ELR (cell line): ENCODE measurements at places on chromosomes 4 and X.

DNA sequence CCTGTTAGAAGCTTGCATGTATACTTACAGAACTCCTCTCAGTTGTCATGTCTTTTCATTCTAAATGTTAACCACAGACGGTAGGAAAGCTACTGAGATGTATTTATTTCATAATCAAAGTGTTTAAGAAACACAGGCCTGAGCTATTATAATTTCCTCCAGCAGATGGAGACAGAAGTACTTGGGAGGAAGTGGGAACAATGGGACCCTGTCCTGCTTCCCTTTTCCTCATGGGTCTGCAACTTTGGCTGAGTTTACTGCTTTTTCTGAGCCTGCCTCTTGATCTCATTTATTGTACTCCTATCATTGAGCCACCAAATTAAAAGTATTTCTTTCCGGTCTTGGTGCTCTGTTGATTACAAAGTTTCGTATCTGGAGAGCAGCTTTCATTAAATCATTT is 67.7 kb upstream of the SPANXN2 start:
- peak; percentile 37 for DNase-seq

GRCh38 chr4:3630136-3630597 is 97.9 kb upstream of the LRPAP1 start:
- DNase-seq, result no peak

- DNase-seq, result no peak
Measured at GRCh38 chr4:79082997-79083396, 143.8 kb upstream of the PAQR3 start.

DNA sequence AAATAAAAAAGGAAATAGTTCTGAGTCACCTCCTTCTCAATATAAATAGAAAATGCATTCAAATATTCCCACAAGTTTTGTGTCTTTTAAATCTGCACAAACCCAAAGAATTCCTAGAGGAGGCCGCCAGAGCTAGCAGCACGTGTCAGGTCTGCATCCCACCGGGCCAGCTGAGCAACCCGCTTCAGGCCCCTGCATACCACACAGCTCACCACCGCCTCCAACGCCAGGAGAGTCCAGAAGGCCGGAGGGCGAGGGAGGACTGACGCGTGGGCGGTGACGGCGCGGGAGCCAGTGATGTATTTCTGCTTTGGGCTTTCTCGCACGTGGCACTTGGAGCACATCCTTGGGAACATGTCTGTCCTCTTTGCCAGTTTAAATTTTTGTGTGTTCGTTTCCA is 61.9 kb upstream of the CLDN34 start:
- peak; percentile 48 for DNase-seq

GRCh38 chr4:126081336-126081735 is 766.6 kb downstream of the FAT4 start:
- no peak for DNase-seq

GRCh38 chr4:16573739-16574138 is 324.7 kb downstream of the LDB2 start:
- peak; percentile 23 for DNase-seq

GRCh38 chrX:134688031-134688823 is 30.0 kb upstream of the PLAC1 start:
- no peak for DNase-seq

GRCh38 chr4:23909671-23910070 is 19.8 kb upstream of the PPARGC1A start:
- DNase-seq, result peak; percentile 21

DNA sequence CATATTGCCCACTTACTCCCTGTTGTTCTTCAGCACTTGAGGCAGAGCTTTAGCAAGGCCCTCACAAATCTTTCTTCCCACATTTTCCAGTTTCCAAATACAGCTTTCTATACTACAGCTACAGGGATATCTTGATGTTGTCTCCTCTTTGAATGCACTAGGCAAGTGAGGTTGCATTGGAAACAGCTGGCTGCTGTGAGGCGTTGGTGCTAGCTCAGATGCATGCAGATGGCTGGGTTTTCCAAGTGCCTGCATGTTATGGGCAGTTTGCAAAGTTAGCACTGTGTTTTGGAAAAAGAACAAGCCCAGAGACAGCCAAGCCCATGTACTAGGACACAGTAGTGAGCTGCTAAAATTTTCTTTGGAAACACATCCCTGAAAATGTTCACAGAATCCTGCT is 315.1 kb upstream of the RASGEF1B start:
- no peak for DNase-seq

- DNase-seq, result no peak
Measured at GRCh38 chrX:29148511-29148910, 561.3 kb downstream of the IL1RAPL1 start.

- DNase-seq, result peak; percentile 9
Measured at GRCh38 chr4:133921280-133922195, 280.1 kb downstream of the PABPC4L start.

DNA sequence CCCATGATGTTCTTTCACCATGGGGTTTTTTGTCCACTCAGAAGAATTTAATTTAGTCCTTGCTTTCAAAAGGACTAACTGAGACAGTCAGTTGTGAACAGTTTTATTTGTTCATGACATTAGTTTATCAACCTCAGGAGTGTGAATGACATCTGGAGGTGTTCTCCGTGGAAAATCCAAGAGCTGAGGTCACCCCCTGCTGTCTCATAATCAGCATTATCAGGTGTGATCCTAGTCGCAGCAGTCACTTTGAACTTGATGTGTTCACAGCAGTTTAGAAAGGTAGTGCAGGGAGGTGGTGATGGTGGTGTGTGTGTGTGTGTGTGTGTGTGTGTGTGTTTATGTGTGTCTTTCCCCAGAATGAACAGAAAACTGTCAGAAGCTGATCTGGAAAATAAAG is 1760.8 kb upstream of the PCDH10 start:
- DNase-seq, result no peak

DNA sequence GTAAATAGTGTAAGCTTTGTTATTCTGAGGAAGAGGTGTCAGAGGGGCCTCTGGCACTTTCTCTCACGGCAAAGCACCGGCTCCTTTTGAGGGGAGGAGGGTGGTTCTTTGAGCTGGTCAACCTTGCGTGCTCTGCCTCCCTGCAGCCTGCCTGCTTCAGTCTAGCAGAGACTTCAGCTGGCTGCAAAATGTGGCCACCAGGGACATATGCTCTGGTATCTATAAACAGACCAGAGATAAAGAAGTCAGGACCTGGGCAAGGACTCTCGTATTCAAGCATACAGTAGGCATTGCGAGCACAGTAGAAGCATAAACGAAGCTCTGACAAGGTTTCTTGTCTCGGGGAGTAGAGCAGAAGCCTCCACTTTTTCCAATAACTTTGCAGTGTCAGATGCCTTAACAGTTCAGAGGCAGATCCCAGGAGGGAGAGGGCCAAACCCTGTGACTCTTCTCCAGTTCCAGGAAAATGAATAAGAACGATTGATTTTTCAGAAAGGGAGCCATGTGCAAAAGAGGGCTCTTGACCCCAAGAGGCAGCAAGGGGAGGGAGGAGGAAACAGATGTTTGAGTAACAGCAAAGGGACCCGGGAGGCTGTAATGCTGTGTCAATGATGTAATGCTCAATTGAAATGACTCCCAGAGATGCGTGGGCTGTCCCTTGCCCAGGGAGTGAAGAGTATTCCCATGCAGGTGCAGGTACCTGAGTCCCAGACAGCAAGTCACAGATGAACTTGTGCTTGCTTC is 57.9 kb upstream of the TEX13D start:
- no peak for DNase-seq

DNA sequence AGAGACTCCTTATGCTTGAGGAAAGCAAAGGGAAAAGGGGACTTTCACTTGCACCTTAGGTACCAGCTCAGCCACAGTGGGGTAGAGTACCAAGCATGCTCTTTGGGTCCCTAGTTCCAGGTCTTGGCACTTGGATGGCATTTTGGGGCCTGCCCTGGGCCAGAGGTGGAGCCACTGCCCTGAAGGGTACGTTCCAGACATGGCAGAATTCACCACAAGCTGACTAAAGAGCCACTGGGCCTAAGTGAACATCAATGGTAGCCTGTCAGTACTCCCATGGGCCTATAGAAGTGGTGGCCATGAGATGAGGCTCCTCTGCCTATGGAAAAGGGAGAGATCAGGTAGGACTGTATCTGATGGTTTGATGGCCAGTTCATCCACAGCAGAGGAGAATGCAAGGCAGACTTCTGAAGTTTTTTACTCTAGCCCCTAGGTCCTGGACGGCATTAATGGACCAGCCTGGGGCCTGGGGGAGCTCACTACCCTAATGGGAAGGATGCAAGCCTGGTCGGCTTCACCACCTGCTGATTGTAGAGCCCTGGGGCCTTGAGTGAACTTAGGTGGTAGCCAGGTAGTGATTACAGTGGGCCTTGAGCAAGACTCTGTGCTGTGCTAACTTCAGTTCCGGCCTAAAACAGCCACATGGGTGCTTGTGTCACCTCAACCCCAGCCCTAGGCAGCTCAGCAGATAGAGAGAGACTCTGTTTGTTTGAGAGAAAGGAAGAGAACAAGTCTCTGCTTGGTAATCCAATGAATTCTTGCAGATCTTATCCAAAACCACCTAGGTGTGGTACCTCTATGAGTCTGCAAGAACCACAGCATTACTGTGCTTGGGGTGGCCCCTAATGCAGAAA is 19.8 kb upstream of the HSFX4 start:
- DNase-seq, result no peak

- DNase-seq, result no peak
Measured at GRCh38 chr4:114941503-114941902, 171.9 kb downstream of the NDST4 start.

GRCh38 chr4:7073059-7073458 is 5.2 kb upstream of the GRPEL1 start:
- no peak for DNase-seq

- no peak for DNase-seq
Measured at GRCh38 chrX:41025926-41026701, 59.1 kb upstream of the USP9X start.

DNA sequence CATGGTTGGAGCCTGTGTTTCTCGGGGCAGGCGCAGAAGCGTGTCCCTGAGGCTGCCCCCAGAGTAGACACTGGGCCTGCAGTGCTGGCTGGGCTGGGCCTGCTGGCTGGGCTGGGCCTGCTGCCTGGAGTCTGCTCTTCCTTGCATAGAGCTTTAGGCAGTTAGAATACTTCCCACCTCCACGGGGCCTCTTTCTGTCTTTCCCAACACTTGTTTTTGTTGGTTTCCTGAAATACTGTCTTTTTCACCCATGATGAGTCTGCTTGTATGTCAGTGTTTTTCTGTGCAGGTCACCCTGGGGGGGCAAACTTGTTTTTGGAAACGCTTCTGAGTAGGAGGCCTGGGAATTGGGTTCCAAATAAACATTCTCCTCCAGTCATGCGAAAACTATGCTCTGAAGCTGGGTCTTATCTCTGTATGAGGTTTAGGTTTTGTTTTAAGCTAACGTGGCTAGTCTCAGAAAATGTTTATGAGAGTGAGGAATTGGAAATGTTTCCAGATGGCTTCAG is 32.2 kb downstream of the TRMT44 start:
- peak; percentile 83 for DNase-seq

GRCh38 chrX:45888518-45888917 is 656.7 kb downstream of the ZNF674 start:
- no peak for DNase-seq

DNA sequence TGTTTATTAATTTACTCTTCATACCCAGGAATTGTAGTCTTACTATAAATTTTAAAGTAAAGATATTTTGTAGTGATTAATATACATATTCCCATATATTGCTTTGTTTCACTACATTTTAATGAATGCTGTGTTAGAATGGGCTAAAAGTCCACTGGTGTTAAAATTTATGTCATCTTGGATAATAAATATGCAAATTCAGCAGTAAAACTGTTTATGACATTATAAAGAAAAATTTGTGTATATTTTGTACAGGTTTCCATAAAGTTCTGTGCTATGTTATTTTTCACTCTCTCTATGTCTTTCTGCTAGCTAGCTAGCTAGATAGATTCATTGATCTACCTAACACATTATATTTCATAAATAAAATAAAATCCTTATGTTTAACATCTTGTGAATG is 1071.2 kb downstream of the FAT4 start:
- DNase-seq, result no peak

- DNase-seq, result no peak
Measured at GRCh38 chrX:74509989-74510388, 88.7 kb downstream of the SLC16A2 start.

GRCh38 chrX:11100281-11101035 is 10.7 kb upstream of the HCCS start:
- DNase-seq, result peak; percentile 71

- no peak for DNase-seq
Measured at GRCh38 chrX:132671229-132671641, 182.4 kb upstream of the MBNL3 start.

DNA sequence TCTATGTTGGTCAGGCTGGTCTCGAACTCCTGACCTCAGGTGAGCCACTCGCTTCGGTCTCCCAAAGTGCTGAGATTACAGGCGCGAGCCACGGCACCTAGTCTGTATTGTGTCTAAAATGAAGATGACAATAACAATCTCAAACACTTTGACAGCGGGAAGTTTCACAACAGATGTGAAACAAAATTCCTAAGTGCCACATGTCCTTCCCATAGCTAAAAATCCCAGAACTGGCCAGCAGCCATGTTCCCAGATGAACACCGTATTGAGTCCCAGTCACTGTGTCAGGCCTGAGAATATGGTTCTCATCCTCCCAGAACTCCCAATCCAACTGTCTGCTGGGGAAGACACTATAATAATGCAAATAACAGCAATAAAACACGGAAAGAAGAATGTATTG is 16.4 kb upstream of the KLHL8 start:
- no peak for DNase-seq

- no peak for DNase-seq
Measured at GRCh38 chr4:188162698-188163097, 23.5 kb downstream of the TRIML1 start.

- DNase-seq, result no peak
Measured at GRCh38 chr4:152424396-152424795, 111.5 kb downstream of the FBXW7 start.

GRCh38 chr4:162838671-162839070 is 328.0 kb downstream of the NAF1 start:
- peak; percentile 42 for DNase-seq

GRCh38 chr4:65515646-65516045 is 154.6 kb downstream of the EPHA5 start:
- no peak for DNase-seq

- peak; percentile 3 for DNase-seq
Measured at GRCh38 chr4:80340036-80340435, 4.5 kb downstream of the CFAP299 start.

GRCh38 chr4:159770969-159771368 is 668.1 kb downstream of the RAPGEF2 start:
- DNase-seq, result no peak

- DNase-seq, result no peak
Measured at GRCh38 chr4:3225936-3226335, 23.0 kb upstream of the MSANTD1 start.
